ENCODE measurements at places on chromosomes 11 and 22.

DNA sequence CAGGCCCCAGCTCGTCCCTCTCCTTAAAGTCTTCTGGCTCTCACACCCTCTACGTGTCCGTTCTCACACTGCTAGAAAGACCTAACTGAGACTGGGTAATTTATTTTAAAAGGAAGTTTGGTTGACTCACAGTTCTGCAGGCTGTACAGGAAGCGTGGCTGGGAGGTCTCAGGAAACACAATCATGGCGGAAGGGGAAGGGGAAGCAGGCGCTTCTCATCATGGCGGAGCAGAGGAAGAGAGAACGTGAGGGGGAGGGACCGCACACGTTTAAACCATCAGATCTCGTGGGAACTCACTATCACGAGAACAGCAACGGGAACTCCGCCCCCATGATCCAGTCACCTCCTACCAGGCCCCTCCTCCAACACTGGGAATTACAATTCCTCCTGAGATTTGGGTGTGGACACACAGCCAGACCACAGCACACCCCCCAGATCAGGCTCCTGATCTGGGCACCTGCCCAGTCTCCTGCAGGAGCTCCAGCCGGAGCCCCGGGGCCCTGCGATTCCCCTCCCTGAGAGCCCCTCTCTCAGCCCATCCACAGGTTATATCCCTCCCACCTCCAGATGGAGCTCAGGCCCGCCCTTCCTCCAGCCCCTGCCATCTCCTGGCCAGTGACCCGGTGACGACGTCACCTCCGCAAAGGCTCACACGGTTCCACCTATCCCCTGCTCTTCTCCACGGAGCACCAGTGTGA lies 170.2 kb downstream of the BRD1 start:
- peak; percentile 65 for DNase-seq

DNA sequence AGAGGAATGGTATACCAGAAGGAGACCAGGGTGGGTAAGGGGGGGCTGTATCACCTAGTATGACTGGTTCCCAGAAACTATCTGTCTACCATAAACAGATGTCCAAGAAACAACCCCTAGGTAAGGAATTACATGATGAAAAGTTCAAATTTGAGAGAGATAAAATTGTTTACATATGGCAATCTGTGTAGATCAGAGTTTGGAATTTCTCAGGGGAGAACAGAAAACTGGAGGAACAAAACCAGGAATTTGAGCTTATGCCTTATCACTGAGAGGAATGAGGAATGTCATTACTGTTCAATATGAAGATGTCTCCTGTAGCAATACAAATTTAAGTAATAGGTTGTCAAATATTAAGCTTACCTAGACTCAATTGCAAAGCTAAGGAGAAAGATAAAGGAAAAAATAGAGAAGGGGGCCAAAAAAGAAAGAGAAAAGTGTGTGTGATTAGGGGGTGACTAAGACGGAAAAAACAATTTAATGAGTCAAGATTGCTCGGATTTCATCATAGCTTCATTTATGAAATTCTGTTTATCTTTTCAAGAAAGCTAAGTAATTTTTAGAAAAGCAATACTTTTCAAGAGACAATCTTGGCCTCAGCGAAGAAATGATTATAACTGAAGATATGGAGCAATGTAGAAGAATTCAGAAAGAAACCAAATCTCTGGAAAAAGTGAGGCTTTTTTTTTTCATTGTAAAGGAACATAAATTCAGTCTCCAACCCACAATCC lies 117.8 kb downstream of the APOL5 start:
- DNase-seq, result no peak

DNA sequence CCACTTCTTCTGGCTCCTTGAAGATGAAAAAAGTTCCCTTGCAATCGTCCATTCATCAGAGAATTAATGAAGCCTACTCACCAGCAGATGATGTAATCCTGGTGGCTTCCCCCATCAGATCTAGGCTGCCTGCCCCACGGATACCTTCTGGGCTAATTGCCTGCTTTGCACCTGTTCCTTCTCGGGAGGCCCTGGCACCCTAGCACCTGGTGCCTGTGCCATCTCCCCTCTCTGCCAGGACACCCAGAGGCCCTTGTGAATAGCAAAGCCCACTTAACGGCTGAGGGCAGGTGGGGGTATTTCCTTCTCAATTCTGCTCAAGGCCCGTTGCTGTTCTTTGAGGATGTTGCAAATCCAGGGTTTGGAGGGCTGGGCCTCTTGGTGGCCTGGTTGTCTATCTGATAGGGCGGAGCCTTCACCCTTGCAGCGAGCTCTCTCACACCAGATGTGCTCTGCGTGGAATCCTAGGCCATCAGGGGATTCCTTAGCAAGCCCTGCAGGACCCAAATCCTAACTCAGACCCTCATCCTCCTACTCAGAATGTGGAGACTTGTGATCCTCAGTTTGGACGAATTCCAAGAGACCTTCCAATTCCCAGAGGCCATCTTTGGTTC lies at the start of gene LMO2:
Gene LMO2 (minus strand): TSS at position 363 of the 614 bp plus-strand sequence. CDS start 22,360 bp downstream, outside the sequence.
- DNase-seq, result no peak

DNA sequence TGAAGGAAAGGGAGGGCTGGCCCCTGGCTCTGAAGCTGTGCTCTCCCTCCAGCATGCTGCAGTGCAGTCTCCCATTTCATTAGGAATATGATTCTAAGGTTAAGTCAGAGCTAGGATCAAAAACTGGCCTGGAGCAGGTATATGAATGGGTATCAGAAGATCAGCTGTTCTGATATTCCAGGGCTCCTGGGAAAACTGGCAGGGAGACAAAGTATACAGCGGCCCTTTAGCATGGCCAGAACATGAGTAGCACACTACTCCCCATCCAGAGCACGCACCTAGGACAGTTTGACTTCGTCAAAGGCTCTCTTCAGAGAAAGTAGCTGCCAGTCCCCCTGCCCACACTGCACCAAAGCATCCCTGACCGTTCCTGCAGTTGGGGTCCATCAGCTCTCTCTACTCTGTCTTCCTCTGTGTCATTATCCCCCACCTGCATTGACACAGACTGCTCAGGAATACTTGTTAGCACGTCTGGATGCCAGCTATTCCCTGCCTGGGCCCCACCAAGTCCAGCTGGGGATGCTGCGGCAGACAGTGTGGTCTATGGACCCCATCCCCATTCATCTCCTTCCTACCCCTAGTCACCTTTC lies 4.0 kb upstream of the FCHSD2 start:
- no peak for DNase-seq

GRCh38 chr22:35155403-35156025 lies 89.6 kb downstream of the ISX start:
- DNase-seq, result no peak

- no peak for DNase-seq
Observed at GRCh38 chr11:60127311-60127811, 38.9 kb downstream of the MS4A2 start.

DNA sequence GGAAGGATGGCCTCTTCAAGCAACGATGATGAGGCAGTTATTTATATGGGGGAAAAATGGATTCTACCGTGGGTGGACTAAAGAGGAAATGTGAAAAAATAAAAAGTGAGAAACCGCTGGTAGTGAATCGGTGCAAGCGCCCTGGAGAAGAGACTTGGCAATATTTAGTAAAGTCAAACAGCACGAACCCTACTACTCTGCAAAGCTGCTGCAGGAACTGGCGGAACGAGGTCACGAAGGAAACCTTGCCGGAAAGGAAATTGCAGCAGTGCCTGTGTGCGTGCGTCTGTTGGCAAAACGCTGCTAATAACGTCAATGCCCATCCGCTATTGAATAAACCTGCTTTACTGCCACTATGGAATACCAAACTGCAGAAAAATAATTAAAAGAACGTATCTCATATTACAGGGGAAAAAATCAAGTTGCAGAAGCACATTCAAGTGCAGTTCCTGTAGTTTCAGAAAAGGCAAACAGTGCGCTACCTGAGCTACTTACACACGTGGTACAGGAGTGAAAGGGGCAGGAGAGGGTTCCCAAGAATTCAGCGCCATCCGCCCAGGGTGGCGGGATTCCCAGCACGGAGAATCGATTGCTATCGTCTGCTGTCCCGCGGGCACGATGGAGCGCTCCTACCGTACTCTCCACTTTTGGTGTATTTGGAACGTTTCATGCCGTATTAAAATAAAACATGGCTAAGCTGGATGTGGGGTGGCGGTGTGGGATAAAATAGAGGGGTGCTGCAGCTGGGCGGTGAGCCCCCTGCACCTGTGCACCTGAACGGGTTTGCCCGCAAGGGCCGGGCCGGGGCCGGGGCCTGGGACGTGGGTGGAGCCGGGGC lies 585 bp upstream of the NADSYN1 start:
- no peak for DNase-seq

Measured in activated CD4-positive, alpha-beta T cell treated with anti-CD3 and anti-CD28 coated beads for 24 hours (primary cell).